Cardiac septum (tissue), 1 donor: ENCODE measurements at places on chromosomes 7 and 10. TPM values are rescaled to one million over a fixed set of nuclear protein-coding genes. Genes with fewer than 3 reads are reported as not detected.

FAM131B gene
- 0.19 TPM for total RNA-seq

LRRD1 gene
- total RNA-seq = 0.43 TPM

MYL10 gene
- not detected for total RNA-seq

CUBN gene
- 0.54 TPM for total RNA-seq

MRC1 gene
- total RNA-seq = 6.3 TPM

EN2 gene
- total RNA-seq = not detected

PIK3AP1 gene
- total RNA-seq = 2.8 TPM

TUBB8 gene
- total RNA-seq = not detected

ITPRID1 gene
- total RNA-seq = not detected

COL13A1 gene
- 9.5 TPM for total RNA-seq

HMX2 gene
- total RNA-seq = not detected

ZNF727 gene
- total RNA-seq = 1.4 TPM

- DNase-seq = no peak
These were observed 294.4 kb upstream of the MKI67 start for GRCh38 chr10:128420623-128421022.

GRCh38 chr10:16938952-16939351, 121.7 kb upstream of the RSU1 start:
- no peak for DNase-seq

DNA sequence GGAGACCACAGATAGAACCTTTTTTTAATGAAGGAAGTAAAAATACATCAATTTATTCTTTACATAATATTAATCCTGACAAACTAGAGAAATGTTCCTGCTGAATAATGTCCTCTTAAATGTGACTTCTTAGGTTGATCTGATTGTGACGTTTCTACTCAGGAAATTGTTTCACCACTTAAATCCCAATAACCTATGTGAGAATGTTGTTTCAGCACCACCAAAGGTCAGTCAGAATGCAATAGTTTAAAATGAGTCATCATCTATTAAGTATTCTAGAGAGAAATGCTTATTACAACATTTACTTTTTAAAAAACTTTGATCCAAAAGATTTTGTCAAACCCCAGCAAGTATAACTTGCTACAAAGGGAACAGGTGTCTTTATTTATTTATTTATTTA, 155.4 kb upstream of the CACNA2D1 start:
- DNase-seq = no peak

GRCh38 chr7:129089521-129090212, 34.8 kb upstream of the TNPO3 start:
- no peak for DNase-seq

DNA sequence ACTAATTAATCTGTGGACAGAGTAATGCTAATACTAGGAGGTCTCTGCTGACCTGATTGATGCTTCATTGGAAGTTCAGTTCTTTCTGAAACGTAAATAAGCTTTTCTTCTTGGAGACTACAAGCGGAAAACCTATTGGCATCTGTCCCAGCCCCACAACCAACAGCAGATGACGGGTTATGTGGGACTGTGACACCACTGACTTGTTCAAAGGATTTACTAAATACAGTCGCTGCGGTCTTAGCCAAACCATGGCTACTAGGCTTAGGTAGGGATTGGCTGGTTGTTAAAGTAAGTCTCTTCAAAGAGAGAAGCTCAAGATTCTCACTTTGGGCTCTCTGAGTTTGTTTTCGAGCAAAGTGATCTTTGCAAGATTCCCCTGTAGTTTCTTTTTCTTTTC, 68.3 kb downstream of the HYCC1 start:
- no peak for DNase-seq

- no peak for DNase-seq
These were observed 610.1 kb upstream of the ANKRD30A start for GRCh38 chr10:36515319-36515718.
